ENCODE measurements at places on chromosomes 16 and 17.
A peak's percentile ranks its signal among the peaks of the same experiment; 100 is the strongest.

- DNase-seq = no peak
These were observed 46.0 kb upstream of the TBX2 start for GRCh38 chr17:61353615-61354014.

DNA sequence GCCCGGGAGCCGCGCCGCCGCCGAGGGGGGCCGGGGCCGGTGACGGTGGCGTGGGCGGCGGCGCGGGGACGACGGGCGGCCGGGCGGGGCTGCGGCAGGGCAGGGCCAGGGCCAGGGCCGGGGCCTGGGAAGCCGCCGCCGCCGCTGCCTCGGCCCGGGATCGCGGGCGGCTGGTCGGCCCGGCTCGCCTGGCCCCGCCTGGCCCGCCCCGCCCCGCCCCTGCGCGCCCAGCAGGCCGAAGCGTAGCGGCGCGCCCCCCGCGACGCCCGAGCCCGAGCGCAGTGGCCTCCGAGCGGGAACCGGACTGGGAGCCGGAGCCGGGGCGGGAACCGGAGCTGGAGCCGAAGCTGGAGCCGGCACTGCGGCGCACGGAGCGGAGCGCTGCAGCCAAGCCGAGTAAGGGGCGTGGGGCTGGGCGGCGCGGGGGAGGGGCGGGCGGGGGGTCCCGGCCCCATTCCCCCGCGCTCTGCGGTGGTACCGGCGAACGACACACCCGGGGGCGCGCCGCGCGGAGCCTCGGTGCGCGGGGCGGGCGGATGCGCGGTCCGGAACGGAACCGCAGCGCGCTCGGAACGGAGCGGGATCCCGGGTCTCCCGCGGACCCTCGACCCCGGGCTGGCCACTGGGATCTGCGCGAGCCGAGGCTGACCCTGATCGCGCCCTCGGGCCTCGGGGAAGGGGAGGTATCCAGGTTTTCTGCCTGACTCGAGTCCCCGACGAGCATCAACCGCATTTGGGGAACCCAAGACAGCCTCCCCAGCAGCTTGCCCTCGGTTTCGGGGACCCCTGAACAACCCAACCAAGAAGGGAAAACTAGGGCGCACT is at the start of gene BEAN1:
Gene BEAN1, plus strand, starts transcription at position 260 of the 825 bp plus-strand sequence. CDS start 10,382 bp downstream, outside the sequence.
- DNase-seq = no peak

DNA sequence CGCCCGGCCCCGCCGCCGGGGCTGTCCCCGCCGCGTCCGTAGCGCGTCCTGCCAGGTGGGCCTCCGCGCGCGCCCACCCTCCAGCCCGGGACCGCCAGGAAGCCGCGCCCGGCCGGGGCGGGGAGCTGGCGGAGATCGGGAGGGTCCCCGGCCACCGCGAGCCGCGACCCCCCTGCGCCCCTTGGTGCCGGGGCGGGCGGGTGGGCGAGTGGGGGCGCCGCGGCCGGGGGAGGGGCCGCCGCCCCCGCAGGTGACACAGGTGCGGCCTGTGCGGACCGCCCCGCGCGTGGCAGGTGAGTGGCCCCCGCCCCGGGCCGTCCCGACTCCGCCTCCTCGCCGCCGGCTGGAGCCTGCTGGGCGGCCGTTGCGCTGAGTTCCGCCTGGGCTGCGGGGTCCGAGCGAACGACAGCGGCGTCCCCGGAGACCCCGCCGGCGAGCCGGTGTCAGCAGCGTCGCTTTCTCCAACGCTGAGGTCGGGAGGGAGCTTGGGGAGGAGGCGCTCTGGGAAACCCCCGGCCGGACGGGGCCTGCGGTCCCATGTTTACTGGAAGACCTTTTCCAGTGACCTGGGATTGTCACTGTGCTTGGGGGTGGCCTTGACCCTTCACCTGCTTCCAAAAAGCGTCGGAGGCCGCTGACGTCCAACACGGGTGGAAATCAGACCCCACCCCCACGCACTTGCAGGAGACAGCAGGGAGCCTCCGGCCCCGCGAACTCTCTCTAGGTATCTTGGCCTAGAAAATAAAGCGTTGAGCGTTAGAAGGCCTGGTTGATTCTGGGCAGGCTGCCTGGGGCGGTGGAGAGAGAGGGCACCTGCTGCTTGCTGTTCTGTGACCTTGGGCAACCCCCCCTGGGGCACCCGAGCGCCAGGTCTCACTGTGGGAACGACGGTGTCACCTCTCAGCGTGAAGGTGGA is 542 bp downstream of the KLHL36 start:
- DNase-seq = no peak

GRCh38 chr17:29664743-29665480 is 42.2 kb upstream of the CORO6 start:
- peak; percentile 56 for DNase-seq

DNA sequence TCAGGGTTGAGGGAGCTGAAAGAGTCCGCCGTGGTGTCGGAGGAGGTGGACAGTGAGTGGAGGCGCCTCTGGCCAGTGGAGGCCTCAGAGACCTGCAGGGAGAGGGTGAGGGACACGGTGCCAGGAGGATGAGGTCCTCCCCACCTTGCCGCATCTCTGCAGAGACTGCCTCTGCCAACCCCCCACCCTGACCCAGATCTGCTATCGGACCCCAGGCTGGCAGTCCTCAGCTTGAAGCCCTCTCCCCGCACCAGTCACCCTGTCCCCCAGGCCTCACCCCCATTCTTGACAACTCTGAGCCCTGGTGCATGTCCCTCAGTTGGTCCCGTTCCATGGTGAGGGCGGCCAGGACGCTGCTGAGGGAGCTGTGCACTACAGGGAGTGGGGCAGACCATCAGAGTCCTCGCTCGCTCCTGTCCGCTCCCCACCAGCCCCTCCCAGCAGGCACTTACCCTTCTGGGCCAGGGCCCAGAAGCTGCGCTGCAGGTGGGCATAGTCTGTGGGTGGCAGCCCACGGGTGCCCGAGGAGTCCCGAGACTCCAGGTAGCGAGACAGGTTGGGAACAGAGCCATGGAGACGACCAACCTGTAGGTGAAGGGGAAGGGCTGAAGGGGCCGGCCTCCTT is 5.4 kb downstream of the OSBPL7 start:
- DNase-seq = no peak

- DNase-seq = peak; percentile 0
These were observed 93.9 kb upstream of the CDH8 start for GRCh38 chr16:62130101-62130500.

GRCh38 chr16:47045459-47045858 is 72.0 kb upstream of the DNAJA2 start:
- no peak for DNase-seq

GRCh38 chr16:4200781-4201137 is 41.1 kb downstream of the SRL start:
- no peak for DNase-seq

- no peak for DNase-seq
These were observed 225.6 kb downstream of the TANC2 start for GRCh38 chr17:63191610-63192009.

- DNase-seq = no peak
These were observed 39.3 kb downstream of the SALL1 start for GRCh38 chr16:51111759-51112158.

DNA sequence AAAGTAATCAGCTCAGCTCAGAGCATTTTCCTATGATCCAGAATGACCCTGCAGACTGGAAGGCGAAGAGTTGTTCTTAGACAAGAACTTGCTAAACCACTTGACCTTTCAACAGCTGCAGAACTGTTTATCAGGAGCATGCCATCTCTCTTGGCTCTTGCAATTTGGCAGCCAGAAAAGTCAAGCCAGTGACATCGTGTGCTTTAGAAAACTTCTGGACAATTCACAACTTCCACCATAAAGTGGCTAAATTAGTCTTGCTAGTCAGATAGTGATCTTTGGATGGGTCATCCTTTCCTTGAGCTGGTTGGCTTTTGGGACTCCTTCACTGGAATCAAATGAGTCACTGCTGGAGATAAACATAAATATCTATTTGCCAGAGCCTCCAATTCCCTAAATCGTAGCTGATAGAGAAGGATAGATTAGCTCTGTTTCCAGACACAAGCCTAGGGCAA is 146.5 kb downstream of the MAP2K6 start:
- no peak for DNase-seq

GRCh38 chr17:51455931-51456330 is 195.6 kb downstream of the UTP18 start:
- DNase-seq = no peak

GRCh38 chr16:73062743-73063733 is 15.1 kb upstream of the ZFHX3 start:
- DNase-seq = no peak

DNA sequence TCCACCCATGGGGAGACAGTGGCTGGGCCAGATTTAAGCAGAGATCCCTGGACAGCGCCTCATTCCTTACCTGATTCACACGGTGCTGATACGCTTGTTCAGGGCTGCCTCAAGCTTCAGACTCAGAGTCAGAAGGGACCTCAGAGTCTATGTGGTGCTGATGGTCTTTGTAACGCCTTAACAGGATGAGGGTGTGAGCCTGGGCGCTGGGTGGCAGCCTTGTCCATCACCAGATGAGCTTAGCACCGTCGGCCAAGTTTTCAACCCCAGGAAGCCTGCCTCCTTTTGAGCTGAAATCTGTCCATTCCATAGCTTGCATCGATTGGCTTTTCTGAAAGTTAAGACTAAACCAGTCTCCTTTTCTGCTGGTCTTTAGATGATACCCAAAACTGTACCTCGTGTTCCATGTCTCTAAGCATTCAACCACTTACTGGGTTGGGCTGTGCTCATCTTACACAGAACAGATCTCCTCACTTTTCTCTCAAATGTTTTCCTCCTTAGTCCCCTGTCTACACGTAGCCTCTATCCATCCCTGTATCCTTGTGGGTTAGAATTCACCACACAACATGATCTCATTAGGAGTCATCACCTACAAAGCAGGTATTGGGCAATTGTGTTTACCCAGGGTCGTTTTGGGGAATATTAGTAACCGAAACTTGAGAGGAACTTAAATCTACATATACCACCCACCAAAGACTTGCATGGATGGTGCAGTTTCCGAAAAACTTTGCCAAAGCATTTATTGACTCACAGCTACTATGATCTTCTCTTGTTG is 573.4 kb downstream of the CDH13 start:
- DNase-seq = no peak

- no peak for DNase-seq
These were observed 648.5 kb upstream of the RBFOX1 start for GRCh38 chr16:6684076-6684673.

- no peak for DNase-seq
These were observed 75.8 kb upstream of the GSE1 start for GRCh38 chr16:85537331-85537788.

DNA sequence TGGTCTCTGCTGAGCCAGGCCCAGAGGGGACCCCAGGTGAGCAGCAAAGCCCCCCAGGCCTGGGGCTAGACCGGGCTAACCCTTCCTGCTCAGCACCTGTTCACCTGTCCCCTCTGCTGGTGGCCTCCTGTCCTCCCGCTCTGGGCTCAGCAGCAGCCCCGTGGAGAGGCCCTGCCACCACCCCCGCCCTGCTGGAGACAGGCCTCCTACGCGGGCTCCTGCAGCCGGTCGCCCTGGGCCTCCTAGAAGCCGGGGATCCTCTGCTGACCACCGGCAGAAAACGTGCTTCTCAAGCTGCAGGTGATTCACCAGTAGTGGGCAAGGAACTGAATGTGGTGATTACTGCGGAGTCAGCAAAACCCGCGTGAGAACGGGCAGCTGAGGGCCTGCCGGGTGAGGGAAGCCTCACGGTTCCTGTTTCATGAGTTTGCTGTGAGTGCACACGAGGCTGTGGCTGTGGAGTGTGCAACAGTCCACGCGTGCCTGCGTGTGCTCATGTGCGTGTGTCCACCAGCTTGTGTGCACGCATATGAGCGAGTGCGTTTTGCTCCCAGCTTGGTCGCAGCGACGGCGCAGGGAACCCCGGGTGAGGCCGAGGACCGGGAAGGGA is 792 bp downstream of the SECTM1 start:
- DNase-seq = no peak

DNA sequence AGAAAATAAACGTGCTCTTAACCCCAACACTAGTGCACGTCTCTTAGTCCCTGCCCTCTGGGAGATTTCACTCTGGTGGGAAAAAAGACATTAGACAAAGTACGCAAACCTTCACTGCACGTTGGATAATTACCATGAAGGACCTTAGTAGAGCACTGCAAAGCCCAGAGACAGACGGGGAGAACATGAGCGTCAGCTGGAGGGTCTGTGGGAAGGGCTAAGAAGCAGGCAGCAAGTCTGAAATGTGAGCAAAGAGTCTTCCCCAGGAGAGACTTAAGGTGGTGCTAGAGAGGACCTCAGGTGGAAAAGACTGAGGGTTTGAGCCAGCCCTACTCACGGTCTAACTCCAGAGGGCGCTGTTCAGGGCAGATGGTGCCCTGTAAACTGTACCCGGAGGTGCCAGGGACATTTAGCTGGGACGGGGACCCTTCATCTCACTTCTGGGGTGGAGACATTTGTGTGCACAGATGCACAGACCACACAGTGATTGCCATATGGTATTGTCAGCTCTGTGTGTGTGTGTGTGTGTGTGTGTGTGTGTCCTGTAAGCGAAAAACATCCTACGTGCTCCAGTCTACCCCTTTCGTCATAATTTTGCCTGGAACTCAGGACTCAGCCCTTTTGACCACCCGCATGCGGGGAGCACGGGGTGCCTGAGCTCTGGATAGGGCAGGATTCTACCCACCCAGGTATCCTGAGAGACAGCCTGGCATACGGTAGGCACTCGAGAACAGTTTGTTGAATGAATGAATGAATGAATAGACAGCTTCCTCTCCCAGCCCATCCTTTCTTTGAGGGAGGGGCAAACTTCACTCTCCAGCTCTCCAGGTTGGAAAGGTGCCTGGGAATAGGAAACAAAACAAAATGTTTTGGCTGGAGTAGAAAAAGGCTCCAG is 10.1 kb upstream of the STAC2 start:
- no peak for DNase-seq

DNA sequence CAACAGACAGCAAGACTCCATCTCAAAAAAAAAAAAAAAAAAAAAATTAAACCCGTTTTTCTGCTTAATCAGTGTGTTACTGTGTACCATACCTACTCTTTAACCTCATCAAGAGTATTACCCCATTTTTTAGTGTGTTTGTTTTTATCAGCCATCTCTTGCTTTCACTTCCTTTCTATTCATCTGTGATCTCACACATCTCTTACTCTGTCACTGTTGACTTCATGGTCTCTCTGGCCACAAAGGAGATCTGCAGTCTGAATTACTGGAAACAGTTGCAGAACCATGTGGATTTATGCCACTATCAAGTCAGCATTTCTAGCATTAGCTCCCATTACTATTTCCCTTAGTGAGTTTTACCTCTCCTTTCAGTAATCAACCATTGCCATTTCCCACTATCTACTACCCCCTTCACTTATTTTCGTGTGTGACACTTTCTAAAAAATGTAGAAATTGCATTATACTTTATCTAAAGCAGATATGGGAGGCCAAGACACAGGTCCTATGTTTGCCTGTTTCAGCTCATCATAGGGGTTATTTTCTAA is 20.1 kb downstream of the NDEL1 start:
- DNase-seq = no peak

GRCh38 chr16:86902656-86903001 is 324.3 kb downstream of the FOXL1 start:
- no peak for DNase-seq

- no peak for DNase-seq
These were observed 612.1 kb upstream of the SALL1 start for GRCh38 chr16:51763072-51763661.

GRCh38 chr16:85394456-85395206 is 218.5 kb upstream of the GSE1 start:
- no peak for DNase-seq

GRCh38 chr17:2197271-2197670 is 106.3 kb downstream of the SMG6 start:
- DNase-seq = no peak

GRCh38 chr17:19448341-19449268 is 37.6 kb downstream of the RNF112 start:
- peak; percentile 98 for DNase-seq
